ENCODE measurements at places on chromosomes 6 and 20. TPM values are rescaled to one million over a fixed set of nuclear protein-coding genes. Genes with fewer than 3 reads are reported as not detected.

The TREM2 gene
- total RNA-seq = not detected

The SLC17A9 gene
- total RNA-seq = 14.0 TPM

The SLC44A4 gene
- not detected for total RNA-seq

The SLC12A5 gene
- not detected for total RNA-seq

The PLCB1 gene
- 1.9 TPM for total RNA-seq

The HCRTR2 gene
- not detected for total RNA-seq

The FERMT1 gene
- total RNA-seq = 0.71 TPM

The PRL gene
- not detected for total RNA-seq

The TRIM15 gene
- total RNA-seq = 0.24 TPM

The ATP9A gene
- 16.1 TPM for total RNA-seq

The TFB1M gene
- total RNA-seq = 41.4 TPM

The ULBP1 gene
- total RNA-seq = 0.49 TPM

The CST4 gene
- total RNA-seq = not detected

The SLC22A3 gene
- total RNA-seq = not detected

The FAM83B gene
- total RNA-seq = not detected

The NT5E gene
- 15.2 TPM for total RNA-seq

The ELOVL4 gene
- 0.88 TPM for total RNA-seq

The ARG1 gene
- total RNA-seq = not detected

The PBOV1 gene
- not detected for total RNA-seq

The SSTR4 gene
- not detected for total RNA-seq

The TMEM244 gene
- total RNA-seq = not detected

The ZSCAN23 gene
- total RNA-seq = 1.2 TPM

The ALDH8A1 gene
- total RNA-seq = 1.2 TPM

The ADGRF4 gene
- total RNA-seq = not detected

The ECT2L gene
- total RNA-seq = not detected

The GJA1 gene
- not detected for total RNA-seq

The PI3 gene
- total RNA-seq = not detected

The KCNK15 gene
- 0.76 TPM for total RNA-seq

The SPATS1 gene
- not detected for total RNA-seq

The PTCRA gene
- not detected for total RNA-seq

The ZBTB12 gene
- total RNA-seq = 4.6 TPM

The STMND1 gene
- total RNA-seq = not detected

The WFDC12 gene
- total RNA-seq = not detected

The HSPA1L gene
- total RNA-seq = 2.5 TPM

The KIAA0408 gene
- total RNA-seq = 8.2 TPM

The PLN gene
- not detected for total RNA-seq

The TOX2 gene
- 1.4 TPM for total RNA-seq

The LHFPL5 gene
- not detected for total RNA-seq

The SLC32A1 gene
- total RNA-seq = not detected

The DEF6 gene
- 103 TPM for total RNA-seq

The CDK19 gene
- 13.0 TPM for total RNA-seq

The C6orf58 gene
- total RNA-seq = not detected

The TTK gene
- 22.4 TPM for total RNA-seq

The MDFI gene
- total RNA-seq = not detected

Measured in activated CD4-positive, alpha-beta T cell treated with anti-CD3 and anti-CD28 coated beads, Interleukin-2, amount 10 ng/mL, durations not matched to agents 24 days and 14 days (primary cell).